ENCODE measurements at places on chromosomes 2 and 18.

DNA sequence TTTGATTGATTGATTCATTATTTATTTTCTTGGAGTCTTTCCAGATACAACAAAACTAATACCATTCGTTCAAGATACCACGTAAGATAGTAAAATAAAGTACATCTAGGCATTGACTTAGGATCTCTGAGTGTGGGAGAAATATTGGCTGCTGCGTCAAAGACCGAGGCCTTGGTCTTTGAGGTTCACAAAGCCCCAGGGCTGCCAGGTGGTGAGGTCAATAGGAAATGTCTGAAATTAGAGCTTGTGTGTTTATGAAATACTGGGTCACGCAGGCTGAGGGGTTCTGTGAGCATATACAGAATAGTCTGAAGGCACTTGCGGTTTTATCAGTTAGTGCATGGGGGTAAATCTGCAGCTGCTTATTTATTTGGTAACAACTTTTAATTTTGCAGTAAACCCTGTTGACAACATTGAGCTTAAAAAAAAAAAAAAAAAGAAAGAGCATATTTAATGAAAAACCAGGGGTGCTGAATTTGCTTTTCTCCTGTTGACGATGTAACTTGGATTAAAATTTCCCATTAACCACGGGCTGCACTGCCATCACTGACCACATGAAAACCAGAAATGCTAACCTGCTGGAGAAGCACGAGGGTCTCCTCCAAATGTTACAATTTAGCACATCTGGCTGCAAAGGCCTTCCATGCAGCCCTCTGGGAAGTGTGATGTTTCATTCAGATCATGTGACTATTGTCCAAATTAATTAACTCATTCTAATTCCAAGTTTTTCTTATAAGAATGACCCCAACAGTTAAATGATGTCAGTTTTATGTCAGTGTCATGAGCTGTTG, 27.1 kb upstream of the SERPINB12 start:
- DNase-seq: no peak

GRCh38 chr2:120566331-120567035, 169.2 kb upstream of the GLI2 start:
- DNase-seq: no peak

DNA sequence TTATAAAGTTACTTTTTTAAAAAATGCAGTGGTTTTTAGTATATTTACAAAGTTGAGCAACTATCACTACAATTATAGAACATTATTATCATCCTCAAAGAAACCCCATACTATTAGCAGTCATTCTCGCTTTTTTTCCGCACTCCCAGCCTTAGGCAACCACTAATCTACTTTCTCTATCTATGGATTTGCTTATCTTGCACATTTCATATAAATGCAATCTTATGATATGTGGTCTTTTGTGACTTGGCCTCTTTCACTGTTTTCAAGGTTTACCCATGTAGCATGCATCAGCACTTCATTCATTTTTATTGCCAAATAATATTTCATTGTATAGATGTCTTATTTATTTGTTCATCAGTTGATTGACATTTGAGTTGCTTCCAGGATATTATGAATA, 273.4 kb downstream of the AGPS start:
- no peak for DNase-seq

- DNase-seq: no peak
Measured at GRCh38 chr18:57850063-57850462, 46.9 kb upstream of the ATP8B1 start.

GRCh38 chr2:99255491-99256318, at the start of gene LYG2:
LYG2 (minus strand) TSS chr2:99255666; CDS start chr2:99254260, 1,406 bp downstream.
- DNase-seq: no peak

- DNase-seq: no peak
Measured at GRCh38 chr2:213846856-213847255, 562.6 kb downstream of the SPAG16 start.

DNA sequence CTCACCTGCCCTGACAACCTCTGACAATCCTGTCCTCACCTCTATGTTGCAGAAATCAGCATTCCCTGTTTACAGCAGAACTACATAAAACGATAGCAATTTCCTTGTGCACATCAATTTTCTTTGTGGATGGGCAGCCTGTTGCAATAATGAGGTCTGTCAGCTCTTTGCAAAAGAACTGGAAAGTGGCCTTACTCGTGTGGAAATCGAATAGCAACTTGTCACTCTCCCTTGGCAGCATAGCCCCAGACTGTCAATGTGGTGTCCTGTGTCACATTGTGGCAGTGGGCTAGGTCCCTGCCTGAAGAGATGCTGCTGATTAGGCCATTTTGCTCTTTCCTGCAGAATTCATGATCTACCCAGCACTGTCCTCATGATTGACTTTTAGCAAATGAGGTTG, 531.9 kb downstream of the CCDC85A start:
- DNase-seq: no peak

GRCh38 chr2:567865-568638, 109.2 kb downstream of the TMEM18 start:
- no peak for DNase-seq

DNA sequence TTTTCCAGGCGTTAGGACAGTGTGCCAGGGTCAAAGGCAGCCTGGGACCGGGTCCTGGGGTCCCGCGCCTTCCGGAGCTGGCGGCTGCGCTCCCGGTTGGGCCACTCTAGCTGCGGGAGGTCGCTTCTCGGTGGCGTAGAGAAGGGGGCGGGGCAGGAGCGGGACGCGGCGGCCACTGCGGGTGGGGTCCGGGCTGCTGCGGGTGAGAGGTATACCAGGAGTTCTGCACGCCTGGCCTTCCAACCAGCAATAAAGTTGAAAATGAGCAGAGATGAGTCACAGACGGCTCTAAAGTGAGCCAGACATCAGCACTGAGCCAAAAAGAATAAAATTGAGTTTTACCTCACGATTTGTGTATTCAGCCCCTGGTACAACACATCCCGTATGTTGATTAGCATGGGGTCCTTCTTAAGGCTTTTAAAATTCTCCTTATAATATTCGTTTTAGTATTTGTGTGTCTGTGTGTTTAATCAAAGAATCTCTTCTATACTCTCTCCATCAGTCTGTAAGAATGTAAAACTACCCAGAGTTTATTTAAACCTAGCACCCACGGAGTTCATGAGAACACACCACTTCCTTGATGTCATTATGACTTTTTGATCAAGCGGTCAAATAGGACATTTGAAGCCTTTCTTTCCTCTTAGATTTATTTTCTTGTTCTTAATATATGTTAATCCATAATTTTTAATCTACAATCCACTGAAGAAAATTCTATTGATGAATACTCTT, at the start of gene C1GALT1C1L:
TSS of gene C1GALT1C1L (minus strand) at position 108 of the 729 bp plus-strand sequence. CDS start at position 1, 107 bp downstream.
- DNase-seq: no peak

GRCh38 chr18:39596221-39596620, 2030.6 kb upstream of the CELF4 start:
- DNase-seq: no peak

DNA sequence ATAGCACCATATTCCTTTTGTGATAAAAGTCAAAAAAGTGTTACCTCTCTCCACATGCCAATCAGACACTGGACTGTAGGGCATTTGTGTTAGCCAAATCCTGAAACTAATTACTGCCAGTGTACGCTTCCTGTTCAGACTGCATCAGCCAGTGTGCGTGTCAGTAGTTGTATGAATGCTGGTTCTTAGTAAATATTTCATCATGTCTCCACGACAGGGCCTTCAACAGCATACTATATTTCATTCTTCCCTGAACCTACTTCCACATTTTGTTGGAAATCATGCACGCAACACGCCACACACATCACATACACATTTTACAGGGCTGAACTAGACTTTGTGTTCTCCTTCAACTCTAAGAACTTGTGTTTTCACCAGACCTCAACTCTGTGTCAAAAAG, 77.5 kb downstream of the EPB41L3 start:
- no peak for DNase-seq

GRCh38 chr2:140892911-140893637, 1237.7 kb downstream of the LRP1B start:
- DNase-seq: no peak

DNA sequence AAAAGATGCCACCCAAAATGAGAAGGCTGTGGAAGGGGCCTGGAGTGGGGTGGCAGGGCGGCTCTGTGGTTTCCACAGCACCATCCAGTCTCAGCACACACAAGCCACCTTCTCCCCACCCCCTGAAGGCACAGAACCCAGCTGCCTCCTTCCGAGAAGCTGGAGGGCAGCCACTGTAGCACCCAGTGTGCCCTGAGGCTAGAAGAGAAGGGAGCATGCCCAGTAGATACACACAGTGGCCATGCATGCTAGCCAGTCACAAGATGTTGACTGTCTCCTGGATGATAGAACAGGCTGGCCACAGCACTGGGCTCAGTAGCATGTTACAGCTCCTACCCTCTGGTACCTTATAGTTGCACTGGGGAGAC, 148.9 kb upstream of the EPAS1 start:
- DNase-seq: no peak

- no peak for DNase-seq
Measured at GRCh38 chr2:96329456-96329855, 4.3 kb downstream of the ITPRIPL1 start.

GRCh38 chr2:45394842-45395241, 216.2 kb downstream of the SRBD1 start:
- DNase-seq: no peak

All from stimulated activated CD8-positive, alpha-beta memory T cell treated with anti-CD3 and anti-CD28 coated beads, Interleukin-4, amount 100 ng/mL, for 4 hours (primary cell).